ENCODE measurements at places on chromosomes 1 and 21.

GRCh38 chr1:41842993-41843755, 75.5 kb downstream of the HIVEP3 start:
- no peak for DNase-seq

- DNase-seq: no peak
These were observed 43.7 kb downstream of the UBIAD1 start for GRCh38 chr1:11316701-11317100.

- DNase-seq: peak; percentile 28
These were observed 37.5 kb upstream of the KCNA10 start for GRCh38 chr1:110556471-110556807.

DNA sequence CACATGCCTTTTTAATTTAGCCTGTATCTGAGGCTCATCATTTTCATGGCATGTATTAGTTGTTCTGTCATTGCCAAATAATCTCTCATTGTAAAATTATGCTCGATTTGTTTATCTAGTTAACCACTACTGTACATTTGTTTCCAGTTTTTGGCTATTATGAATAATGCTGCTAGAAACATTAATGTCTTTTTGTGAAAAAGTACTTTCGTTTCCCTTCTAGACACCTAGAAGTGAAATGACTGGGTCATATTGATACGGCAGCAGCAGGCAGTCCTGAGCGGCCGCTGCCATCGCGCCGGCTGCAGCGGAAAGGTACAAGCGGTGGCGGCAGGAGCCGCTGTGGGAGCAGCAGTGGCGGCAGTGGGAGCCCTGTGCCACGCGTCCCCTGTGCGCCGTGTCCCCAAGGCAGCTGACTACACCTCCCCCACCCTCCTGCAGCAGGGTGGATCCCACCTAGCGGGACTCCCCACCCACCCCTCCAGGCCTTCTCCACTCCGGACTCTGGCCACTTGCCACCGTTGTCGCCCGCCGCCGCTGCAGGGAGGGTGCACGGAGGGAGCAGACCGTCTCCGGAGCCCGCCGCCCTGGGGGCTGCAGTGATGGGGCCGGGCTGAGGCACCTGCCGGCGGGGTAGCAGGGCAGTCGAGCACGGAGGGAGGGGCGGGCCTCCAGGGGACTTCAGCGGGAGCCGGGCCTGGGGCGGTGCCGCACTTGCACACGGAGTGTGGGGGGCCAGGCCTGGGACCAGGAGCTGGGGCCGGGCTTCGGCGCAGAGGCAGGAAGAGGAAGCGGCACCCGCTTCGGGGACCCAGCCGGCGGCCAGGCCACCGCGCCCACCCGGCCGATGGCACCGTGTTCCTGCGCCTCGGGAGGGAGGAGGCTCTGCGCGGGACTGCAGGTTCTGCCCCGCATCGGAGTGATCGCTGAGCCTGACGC, 66.8 kb upstream of the RGS7 start:
- DNase-seq: peak; percentile 49

DNA sequence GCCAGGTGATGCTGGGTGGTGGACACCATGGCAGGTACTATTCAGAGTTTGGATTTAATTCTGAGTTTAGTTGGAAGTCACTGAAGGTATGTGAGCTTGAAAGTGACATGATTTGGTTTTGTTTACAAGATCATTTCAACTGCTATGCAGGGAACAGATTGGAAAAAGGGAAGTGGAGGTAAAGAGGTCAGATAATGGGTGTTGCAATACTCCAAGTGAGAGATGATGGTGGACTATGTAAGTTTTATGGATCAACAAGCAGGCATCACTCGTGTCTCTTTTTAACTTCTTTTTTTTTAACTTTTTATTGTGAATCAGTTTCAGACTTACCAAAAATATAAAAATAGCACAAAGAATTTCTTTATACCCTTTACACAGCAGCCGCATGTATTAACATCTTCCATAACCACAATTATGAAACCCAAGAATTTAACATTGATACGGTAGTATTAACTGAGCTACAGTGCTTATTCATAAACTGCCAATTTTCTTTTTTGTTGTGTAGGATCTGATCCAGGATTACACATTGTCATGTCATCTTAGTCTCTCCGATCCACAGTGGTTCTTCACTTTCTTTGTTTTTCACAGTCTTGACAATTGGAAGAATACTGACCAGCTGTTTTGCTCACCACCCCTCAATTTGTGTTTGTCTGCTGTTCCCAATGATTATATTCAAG, 24.9 kb upstream of the NHLH2 start:
- DNase-seq: no peak

GRCh38 chr1:54944610-54945392, 35.6 kb upstream of the TMEM61 start:
- peak; percentile 86 for DNase-seq

DNA sequence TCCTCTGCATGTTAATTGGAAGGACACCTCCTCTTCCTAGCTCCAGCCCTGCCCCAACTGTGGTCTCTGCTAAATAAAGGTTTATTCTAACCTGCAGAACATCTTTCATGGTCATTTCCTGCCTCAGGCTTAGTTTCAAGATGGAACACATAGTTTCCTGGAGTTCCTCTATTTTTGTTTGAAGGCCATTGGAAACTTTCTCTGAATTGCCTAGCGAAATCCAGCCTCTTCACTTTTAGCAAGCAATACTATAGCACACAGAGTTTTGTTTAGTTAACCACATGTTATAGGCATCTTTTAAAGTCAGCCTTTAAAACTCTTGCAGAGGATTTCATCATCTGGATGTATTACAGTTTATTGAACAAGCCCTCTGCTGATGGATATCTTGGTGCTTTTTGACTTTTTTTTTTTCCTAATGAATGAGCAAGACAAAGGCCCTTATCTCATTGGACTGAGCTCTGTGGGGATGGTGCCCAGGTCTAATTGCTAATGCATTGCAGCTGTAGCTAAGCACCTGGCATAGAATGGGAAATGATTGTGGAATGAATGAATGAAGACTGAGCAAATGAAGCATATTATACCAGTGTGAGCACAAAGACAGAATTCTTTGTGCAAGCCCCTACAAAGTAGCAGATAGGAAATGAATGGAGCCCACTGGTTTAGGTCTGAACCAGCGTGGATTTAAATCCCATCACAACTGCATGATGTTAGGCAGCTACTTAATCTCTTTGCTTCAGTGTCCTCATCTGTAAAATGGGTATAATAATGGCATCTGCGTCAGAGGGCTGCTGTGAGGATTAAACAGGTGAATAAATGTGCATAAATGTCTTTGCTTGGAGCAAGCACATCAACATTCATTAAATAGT, 641 bp upstream of the CFAP107 start:
- no peak for DNase-seq

DNA sequence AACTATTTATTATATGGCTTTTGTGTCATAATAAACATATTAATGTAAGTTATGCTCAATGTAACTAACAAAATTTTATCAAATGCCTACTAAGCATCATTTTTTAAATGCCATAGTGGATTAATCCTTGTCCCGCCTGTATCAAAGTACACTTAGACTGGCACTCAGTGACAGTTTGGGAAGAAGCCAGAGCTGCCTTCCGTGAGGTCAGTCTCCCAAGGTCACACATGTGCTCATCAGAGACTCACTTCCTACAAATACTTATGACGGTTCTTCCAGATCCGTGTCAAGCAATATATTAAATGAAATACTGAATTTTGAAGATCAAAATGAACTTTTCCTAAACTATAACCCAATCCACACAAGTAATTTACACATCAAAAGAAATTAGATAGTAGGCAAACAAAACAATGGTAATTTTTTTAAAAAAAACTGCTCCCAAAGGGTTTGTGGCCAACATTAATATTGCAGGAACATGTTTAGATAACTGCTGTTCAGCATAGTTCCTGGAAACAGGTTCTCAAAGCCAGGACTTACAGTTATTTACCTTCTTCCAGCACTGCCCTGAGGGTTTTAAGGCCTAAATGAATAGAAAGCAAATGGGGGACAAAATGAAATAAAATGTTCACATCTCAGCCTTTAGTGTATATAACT, 27.2 kb downstream of the WLS start:
- no peak for DNase-seq

- DNase-seq: no peak
These were observed 60.5 kb upstream of the SOD1 start for GRCh38 chr21:31599013-31599412.

DNA sequence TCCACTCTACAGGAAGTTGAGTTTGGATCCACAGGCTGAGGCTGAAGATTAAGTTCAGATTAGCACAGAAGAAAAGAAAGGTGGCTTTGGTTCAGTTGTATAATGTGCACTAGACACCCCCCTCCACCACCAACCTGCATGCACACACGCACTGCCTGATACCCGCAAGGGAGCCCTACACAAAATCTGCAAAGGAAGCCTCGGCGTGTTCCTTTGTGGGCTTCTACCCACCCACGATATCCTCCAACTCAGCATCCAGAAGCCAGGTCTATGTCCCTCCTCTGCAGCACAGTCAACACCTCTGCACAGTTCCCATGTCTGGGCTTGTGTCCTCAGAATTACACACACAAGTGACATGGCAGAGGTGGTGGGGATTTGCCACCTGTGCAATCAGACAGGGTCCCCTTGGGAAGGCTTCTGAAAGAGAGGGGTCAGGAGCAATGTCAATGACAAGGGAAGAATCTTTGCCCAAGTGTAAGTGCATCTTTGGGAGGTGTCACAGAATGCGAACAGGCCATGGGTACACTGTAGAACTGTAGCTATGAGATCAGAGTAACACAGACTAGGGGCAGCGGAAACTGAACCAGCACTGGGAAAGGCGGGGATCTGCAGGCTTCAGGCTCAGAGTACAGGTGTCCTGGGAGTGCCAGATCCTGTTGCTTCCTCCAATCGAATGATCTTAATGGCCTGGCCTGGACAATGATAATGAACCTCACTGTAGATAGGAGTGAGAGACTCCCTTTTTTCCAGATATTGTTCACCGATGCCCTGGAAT, 148.6 kb upstream of the ETV3 start:
- DNase-seq: no peak

GRCh38 chr1:226993814-226994585, 53.9 kb downstream of the COQ8A start:
- no peak for DNase-seq

GRCh38 chr1:10057343-10057742, 24.6 kb downstream of the UBE4B start:
- no peak for DNase-seq

GRCh38 chr1:3551290-3551678, 60.0 kb downstream of the MEGF6 start:
- no peak for DNase-seq

DNA sequence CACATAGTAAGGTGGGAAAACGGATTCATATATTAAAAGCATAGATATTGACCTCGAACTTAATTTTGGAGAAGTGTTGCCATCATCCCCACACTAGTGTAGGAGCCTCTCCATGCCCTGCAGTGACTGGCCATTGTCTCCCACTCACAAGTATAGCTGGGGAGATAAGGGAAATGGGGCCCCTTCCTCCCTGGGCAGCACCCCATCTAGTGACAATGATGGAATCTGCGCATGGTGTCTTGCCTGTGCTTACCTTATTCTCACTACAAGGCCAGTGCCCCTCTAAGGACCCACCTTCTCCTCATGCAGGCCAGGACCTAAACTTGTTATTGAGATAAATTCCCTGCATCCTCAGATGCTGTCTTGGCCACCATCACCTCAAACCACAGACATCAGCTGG, 374.9 kb downstream of the NTNG1 start:
- DNase-seq: no peak

DNA sequence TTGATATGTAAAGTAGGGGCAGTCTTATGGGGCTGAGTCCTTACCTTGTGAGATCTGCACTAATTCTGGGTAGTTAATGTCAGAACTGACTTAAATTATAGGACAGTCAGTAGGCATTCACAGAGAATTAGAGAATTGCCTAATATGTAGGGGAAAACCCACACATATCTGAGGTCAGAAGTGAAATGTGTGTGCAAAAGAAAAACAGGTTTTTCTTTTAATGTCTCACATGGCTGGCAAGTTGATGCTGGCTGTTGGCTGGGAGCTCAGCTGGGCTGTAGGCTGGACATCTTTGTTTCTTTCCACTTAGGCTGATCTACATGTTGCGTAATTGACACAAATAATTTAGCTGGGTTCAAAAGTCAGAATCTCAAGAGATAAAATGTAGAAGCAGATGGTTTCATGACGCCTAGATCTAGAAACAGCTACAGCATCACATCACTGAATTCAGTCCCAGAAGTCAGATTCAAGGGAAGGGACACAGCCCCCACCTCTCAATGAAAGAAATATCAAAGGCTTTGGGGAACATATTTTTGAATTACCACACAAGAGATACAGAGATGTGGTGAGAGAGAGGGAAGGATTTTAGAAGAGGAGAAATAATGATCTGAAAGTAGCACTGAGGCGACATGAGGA, 98.9 kb downstream of the TNFSF18 start:
- no peak for DNase-seq

- DNase-seq: no peak
These were observed 176.3 kb downstream of the LEPR start for GRCh38 chr1:65596768-65597167.

- no peak for DNase-seq
These were observed 44.6 kb downstream of the NIBAN1 start for GRCh38 chr1:184929711-184930202.

DNA sequence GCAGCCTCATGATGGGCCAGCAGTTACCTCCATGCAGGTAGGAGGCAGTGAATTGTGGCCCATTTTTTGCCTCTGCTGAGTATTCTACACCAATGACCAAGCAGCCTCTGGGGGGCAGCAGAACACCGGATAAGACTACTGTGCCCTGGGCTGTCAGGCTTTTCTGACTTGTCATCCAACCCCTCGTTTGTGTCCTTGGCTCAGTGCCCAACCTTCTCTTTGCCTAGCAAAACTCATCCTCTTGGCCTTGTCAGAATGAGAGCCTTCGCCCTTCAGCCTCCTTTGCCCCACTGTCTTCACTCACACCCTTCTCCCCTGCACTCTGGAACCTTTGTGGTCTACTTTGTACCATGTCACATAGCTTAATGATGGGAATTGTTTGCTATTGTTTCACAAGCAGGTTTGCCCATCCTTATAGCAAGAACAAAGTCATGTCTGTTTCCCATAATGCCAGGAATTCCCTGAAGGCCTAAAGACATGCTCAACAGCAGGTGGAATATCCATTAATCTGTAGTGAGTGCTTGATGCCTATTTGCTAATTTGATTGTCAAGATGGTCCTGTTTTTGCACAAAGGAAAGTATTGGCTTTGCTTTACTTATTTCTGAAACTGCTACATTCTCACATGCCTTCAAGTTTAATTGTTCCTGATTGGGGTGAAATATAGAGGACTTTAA, 255.9 kb downstream of the HHAT start:
- DNase-seq: peak; percentile 86

DNA sequence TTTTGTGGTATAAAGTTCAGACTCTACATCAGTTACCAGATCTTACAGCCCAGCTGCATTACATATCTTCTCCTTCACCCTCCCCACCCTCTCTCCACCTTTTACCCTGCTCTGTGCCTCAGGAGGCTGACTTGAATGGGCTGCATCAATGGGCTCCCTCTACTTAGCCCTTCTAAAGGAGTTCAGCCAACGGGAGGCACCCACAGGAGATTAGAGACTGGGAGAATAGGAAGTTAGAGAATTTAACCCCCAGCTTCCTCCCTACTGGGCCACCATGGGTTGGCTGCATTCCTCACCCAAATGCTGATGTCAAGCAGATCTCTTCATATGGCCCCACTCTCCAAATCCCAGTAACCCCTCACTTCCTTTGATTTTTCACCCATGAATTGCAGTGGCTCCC, 17.1 kb upstream of the DUSP23 start:
- DNase-seq: no peak

GRCh38 chr1:89466307-89466930, 58.2 kb upstream of the LRRC8B start:
- no peak for DNase-seq
